ENCODE measurements at places on chromosomes 2 and 18.

GRCh38 chr2:53181759-53182158, 585.8 kb upstream of the CHAC2 start:
- DNase-seq, result no peak

DNA sequence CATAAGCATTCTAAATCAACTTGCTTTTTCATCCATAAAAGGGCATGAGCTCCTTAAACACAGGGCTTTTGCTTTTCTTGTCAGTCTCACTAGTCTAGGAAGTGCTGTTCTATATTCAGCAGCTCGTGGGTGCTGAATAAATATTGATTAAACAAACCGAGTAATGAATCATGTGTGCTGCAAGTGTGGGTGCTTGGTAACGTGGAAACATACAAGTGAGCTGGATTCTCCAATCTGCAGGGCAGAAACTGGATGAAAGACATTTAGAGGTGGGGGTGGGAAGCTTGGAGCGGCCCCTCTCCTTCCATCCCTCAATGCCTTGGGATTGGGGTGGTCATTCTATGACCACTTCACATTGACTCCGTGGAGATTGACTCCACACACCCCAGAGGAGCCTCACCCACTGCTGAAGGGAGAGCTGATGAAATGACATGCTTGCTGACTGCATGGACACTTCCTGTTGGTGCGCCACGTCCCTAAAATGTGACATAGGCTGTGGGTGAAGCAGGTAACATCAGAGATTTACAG, 114.6 kb downstream of the DOCK10 start:
- DNase-seq, result no peak

GRCh38 chr2:105494683-105495425, 96.0 kb upstream of the FHL2 start:
- no peak for DNase-seq

DNA sequence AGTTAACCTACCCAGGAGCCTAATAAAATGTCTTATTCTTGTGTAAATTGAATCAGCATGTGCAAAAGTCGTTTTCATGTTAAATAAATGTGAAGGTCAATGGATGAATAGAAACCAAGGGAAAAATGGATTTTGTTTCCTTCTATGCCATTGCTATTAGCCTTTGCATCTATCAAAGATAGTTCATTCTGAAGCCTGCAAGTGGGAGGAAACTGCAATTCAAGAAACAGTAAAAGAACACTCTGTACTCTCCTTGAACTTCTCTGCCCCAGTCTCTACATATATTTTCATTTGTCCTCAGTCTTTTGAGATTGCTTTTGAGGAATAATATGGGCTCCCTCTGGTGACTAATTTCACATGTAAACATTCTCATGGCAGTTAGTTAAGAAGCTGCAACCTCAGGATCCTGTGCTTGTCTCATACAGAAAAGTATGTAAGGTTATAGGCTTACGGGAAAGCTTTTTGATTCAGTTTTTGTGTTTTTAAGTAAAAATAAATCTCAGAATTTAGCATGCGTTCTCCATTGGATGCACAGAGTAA, 1590.0 kb upstream of the LRRTM1 start:
- no peak for DNase-seq

- no peak for DNase-seq
Measured at GRCh38 chr2:207792244-207792785, 22.6 kb upstream of the FZD5 start.

- DNase-seq, result no peak
Measured at GRCh38 chr2:160836755-160837154, 323.5 kb upstream of the TANK start.

DNA sequence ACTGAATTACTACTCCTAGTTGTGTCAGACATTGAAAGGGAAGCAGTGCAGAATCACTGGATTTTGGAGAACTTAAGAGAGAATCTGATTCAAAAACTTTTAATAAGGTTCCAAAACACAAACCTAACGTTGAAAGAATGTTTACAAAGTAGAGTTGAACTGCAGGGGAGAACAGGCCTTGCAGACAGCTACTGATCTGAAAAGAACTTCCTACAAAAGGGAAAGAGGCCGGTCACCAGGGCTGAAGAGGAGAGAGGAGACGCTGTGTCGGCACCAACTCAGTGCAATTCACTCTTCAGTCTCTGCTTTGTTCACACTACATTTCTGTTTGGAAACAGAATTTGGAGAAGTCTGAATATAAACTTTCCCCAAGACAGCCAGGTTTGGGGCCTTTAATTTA, 124.0 kb downstream of the GAREM1 start:
- peak; percentile 8 for DNase-seq

- DNase-seq, result no peak
Measured at GRCh38 chr2:196244966-196245365, 73.6 kb upstream of the STK17B start.

- no peak for DNase-seq
Measured at GRCh38 chr18:75053028-75053629, 155.8 kb downstream of the PTGR3 start.

DNA sequence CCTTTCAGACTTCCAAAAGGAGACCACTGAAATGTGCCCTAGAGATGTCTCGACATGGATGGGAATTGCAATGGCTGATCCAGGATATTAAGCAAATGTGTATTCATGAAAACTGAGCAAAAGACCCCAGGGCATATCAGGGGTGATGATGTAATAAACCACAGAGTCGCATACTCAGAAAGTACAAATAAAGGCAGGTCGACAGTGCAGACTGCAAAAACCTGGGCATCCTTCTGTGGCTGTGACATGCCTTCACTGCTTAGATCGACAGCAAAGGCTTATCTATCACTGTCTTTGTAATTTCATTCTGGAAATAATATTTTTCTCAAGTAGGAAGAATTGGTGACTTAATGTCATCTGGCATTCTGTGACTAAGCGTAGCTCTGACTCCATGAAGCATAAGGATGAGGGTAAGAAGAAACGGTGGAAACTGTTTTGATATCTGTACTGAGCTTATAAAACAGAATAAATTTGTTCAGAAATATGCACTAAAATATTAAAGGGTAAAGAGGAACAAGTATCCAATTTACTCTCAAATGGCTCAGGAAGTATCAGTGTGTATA, 115.6 kb upstream of the NRP2 start:
- no peak for DNase-seq

GRCh38 chr2:188474316-188474715, 182.6 kb downstream of the GULP1 start:
- DNase-seq, result no peak

- no peak for DNase-seq
Measured at GRCh38 chr2:174970092-174970491, 35.1 kb downstream of the CHN1 start.

DNA sequence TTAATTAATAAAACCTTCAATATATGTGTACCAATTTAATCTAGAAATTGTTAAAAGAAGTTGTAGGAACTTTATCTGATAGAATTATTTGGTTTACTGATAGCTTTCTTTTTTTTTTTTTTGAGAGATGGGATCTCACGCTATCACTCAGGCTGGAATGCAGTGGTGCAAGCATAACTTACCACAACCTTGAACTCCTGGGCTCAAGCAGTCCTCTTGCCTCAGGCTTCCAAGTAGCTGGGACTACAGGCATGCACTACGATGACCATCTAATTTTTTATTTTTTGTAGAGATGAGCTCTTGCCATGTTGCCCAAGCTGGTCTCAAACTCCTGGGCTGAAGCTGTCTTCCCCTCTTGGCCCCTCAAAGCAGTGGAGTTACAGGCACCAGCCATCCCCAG, 66.8 kb downstream of the CCDC138 start:
- no peak for DNase-seq

GRCh38 chr2:59874361-59874760, 679.1 kb downstream of the BCL11A start:
- no peak for DNase-seq

DNA sequence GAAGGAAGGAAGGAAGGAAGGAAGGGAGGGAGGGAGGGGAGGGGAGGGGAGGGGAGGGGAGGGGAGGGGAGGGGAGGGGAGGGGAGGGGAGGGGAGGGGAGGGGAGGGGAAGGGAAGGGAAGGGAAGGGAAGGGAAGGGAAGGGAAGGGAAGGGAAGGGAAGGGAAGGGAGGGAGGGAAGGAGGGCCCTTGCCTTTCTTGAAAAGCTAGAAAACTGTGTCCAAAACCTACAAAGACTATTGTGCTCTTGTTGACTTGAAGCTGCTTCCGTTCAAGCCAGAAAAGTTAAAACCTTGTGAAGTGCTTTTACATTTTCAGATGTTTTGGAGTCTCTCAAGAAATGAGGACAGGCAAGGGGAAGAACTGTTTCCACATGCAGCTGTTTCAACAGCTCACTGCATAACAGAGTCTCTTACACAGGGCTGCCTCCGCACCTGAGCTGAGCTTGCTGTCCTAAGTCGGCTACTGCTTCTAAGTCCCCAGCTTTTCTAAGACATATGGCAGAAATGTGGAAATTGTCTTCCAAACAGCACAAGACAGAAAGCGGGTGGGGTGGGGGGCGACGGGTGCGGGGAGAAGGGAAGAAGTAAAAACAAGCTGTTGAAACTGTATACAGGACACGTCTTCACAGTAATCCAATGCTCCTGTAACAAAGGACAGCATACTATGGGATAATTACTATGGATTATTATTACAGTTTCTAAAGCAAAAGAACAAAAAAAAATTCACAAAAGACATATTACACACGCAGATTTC, 46.1 kb downstream of the BCL11A start:
- DNase-seq, result no peak

DNA sequence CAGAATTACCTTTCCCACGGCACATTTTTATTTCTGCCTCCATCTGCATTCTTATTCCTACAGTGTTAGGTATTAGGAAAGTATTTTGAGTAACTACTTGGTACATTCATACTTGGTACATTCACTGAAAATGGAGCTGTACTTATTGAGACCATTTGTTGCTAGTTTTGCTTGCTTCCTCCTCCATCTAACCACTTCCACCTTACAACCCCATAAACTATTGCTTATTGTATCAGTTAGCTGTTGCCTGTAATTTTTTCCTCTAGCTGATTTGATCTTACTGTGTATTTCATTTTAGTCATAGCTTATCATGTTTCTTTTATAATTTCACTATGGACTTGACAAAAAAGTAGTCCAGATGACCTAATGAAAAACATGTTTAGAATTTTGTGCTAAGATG, 50.7 kb downstream of the AFTPH start:
- no peak for DNase-seq

DNA sequence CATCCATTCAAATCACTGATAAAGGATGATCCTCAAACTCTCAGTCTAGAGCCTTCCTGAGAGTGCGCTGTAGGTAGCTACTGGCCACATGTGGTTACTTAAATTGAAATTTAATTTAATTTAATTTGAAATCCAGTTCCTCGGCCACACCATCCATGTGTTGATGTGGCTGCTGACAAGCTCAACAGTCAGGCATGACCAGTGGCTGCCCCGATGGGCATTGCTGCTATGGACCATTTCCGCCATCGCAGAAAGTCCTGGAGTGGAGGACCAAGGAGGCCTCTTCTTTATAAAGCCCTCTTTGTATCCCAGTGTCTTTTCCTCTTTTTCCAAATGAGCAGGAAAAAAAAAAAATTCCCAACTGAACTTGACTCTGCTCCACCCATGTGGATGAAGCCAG, 100.6 kb downstream of the HDAC4 start:
- DNase-seq, result no peak

- no peak for DNase-seq
Measured at GRCh38 chr2:190896477-190896876, 15.9 kb downstream of the GLS start.

- DNase-seq, result no peak
Measured at GRCh38 chr18:45108754-45109153, 428.1 kb downstream of the SETBP1 start.

DNA sequence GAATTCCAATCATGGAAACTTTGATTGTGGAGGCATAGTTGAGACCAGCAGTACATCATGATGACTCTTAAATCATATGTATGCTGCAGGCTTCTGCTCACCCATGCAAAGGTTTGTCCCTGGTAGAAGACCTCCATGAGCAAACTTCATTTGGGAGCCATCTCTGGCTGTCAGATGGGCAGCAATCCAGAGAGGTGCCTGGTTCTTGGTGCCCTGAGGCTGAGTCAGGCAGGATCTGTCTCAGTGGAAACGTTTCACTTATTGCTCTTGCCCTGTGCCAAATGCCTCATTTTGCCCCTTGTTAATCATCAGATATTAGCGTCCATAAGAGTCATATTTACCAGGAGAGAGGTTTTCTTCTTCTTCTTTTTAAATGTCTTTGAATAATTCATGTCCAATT, 151.5 kb upstream of the CELF4 start:
- DNase-seq, result no peak

DNA sequence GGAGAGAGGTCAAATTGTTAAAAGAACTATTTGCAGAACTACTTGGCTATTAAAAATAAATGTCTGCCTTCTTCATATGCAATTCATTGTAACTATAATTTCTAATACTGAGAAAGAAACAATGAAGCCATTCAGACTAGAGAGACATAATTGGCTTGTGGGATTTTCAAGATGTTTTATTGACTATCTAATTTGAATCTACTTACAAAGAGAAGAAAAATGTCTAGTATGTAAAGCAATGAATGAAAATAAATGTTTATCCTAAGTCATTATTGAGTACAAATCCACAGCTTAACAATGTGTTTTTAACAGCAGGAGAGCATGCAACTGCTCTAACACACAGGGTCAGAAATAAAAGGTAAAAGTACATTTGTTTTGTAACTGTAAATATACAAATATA, 19.2 kb downstream of the RMP24 start:
- DNase-seq, result no peak

Measured in NT2/D1 (cell line).